ENCODE measurements at places on chromosomes 5 and 9.

DNA sequence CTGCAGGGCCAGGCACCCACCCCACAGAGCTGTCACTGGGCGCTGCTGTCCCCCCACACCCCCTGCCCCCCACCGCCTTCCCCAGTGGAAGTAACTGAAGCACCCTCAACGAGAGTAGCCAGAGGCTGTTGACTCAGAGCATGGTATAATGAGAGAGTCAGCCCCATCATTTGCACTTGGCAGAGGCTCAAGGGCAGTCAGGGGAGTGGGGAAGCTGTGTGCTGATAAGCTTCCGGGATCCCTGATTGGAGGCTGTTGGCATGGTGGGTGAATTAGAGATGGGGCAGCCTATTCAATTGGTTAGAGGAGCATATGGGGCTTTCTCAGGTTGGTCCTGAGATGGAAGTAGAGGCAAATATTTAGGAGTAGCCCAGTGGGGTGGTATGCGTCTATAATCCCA, 77.1 kb upstream of the GOLM1 start:
- peak; percentile 3 for DNase-seq

- DNase-seq = no peak
Measured at GRCh38 chr9:121735065-121735792, 83.8 kb downstream of the DAB2IP start.

DNA sequence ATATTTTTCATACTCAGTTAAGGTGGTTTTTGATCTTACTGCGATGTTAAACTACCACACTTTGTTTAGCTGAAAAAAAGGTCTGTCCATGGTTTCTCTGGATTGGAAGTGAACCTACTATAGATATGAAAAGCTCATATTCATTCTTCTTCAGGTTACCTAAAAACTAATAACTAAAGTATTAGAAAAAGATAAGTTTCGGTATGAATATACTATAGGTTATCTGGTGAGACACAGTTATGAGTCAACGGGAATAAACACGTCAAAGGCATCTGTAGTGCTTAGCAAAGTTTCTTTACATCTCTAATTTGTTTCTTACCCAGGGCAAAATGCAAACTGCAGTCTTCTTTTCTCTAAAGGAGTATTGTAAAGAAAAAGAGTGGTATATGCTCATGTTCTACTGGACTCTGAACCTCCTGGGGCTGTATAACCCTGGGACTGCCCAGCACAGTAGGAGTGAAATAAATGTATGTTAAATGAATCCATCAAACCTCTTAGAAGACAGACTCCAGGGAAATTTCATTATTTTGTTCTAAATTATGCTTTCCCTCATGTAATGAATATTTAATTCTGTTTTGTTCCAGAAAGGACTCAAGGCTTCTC, 521.9 kb downstream of the PDE4D start:
- no peak for DNase-seq

GRCh38 chr9:6133346-6134063, 82.1 kb upstream of the IL33 start:
- no peak for DNase-seq

- no peak for DNase-seq
Measured at GRCh38 chr9:92650839-92651621, 18.9 kb downstream of the IPPK start.

GRCh38 chr9:131608493-131609037, 63.2 kb downstream of the PRRT1B start:
- no peak for DNase-seq

- DNase-seq = no peak
Measured at GRCh38 chr5:172840432-172841154, 6.5 kb downstream of the ERGIC1 start.

DNA sequence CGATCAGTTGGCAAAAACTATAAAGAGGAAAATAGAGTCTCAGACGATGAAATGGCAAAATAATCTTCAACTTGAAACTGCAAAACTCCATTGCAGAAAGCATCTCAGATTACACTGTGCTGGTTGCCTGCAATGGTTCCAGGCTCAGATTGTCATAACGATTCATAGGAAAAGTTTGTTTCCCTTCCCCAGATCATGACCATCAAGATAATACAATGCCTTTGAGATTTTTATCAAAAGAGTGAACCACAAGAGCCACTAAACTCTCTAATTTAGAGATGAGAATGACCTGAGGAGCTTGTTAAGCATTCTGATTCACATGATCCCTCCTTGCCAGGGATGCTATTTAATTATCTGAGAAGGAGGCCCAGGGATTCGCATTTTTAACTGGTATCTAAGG, 52.6 kb upstream of the ITGA1 start:
- no peak for DNase-seq

GRCh38 chr5:145050181-145050580, 785.0 kb downstream of the PRELID2 start:
- no peak for DNase-seq

DNA sequence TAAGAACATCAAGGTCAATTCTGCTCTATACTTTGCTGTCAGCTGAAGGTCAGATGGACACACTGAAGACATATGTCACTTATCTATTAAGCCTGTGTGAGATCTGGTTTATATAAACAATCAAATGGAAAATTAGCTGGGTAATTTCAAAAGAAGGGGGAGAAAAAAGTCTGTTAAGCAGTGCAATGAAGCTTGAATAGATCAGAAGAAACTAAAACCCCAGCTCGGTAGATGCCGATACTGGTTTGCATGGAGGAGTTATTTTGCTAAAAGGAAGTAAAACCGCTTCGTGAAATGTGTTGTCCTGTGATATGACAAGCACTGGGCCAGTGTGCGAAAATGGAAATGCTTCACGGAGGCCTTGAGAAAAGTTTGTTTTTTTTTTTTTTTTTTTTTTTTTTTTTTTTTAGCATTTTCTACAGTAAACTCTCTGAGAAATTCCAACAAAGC, 148.8 kb downstream of the MEF2C start:
- DNase-seq = no peak

DNA sequence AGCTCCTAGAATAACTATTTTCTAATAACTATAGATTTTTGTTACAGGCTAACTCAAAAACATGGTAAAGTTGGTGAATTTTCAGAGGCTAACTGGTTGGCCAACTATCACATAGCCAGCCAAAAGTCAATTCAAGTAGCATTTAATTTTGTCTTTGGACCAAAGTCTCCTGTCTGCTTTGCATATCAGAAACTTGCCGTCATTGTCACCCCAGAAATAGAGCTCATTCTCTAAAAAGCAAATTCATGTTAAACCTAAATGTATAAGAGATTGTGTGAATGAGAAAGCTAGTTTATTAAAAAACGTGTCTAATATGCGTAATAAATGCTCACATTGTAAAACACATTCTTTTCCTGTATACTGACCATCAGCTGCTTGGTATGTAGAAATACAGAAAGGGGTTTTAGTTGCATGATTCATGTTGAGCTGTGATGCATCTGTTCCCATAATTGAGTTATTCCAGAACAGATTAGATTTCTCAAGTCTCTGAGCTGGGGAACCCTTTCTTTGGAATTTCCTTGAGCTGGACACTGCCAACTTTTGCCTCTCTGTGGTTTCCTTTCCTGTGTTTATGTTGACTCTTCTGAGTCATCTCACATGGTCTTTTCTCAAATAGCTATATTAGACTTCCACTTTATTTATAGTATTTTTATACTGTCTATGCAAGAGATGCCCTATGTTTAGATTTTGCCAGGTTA, 7.3 kb downstream of the SRFBP1 start:
- no peak for DNase-seq

GRCh38 chr5:33398501-33398900, 42.3 kb upstream of the TARS1 start:
- DNase-seq = no peak

DNA sequence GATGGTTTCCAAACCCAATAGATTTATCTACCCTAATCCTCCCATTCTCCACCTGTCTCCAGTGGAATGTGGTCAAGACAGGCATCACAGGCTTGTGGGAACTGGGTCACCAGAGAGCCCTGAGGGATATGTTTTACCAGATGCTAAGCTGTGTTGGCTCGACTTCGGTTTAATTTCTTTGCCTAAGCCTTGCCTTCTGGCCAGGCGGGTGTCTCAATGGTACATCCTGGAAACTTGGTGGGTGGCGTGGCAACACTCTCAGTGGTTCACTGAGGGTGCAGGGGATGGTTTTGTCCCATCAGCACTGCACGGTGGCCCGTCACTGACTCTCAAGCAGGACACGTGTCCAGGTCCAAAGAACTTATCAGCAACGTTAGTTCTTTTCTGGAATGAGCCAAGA, 192.2 kb downstream of the TENT4A start:
- no peak for DNase-seq

DNA sequence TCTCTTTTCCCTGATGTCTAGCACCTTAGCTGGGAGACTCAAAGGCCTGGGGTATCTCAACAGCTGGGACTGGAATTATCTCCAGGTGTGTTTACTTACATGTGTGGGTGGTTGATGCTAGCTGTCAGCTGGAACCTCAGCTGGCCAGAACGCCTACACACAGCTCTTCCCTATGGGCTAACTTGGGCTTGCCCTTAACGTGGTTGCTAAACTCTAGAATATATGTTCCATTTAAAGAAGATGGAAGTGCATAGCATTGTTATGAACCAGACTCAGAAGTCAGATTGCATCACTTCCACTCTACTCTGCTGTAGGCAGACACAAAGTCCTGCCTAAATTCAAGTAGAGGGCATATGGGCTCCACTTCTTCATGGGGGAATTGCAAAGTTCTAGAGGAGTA, 29.3 kb downstream of the SGCD start:
- DNase-seq = no peak

GRCh38 chr5:41776435-41776834, 93.8 kb downstream of the OXCT1 start:
- no peak for DNase-seq

DNA sequence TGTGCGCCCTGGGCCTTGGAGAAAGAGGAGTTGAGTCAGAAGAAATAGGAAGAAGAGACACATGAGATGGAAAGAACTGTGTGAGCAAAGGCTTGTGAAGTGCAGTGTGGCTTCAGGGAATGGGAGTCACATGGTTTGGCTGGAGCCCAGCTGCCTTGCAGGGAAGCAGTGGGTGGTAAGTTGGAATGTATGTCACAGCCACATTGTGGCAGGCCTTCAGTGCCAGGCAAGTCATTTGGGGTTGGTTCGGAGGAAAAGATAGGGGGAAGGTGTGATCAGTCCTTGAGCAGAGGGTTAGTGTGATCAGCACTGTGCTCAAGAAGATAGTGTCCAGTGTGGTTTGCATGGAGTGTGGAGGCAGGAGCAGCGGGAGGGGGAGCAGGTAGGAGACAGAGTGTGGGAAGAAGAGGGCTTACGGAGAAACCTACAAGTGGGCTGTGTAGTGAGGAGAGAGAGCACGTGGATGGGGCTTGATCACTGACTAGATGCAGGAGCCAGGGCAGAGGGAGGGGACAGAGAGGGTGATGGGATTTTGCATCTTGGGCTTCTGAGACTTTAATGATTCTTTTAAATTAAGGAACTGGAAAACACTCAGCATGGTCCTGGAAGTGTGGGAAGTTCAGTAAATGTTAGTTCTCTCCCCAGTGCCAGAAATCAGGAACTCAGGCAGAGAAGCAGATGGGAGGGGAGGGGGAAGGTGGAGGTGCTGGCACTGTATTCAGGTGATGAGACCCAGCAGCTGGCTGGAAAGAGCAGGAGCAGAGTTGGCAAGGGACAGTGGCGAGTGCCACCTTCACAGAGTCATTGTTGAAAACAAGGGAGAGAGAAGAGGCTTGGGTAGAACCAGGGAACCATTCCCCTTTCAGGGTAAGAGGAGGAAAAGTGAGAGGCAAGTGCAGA, 46.6 kb downstream of the ARHGAP26 start:
- DNase-seq = no peak

- no peak for DNase-seq
Measured at GRCh38 chr9:112784020-112784785, 33.6 kb downstream of the SNX30 start.

DNA sequence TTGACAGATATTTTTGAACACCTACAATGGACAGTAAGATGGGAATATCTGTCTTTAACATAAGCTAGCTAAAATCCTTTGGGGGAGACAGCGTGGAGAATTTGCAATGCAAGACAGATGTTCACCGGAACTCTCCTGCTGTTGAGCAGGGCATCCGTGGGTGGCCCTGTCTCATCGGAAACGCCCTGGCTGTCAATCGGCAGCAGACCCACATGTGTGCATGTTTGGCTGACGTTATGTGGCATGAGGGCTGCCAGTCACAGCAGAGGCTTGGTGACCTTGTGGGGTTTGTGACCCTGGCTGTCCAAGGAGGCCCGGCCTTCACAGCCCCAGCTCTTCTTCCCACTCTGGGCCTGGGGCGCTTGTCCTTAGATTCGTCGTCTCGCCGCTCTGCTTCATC, 129.7 kb upstream of the OTULINL start:
- DNase-seq = no peak

- no peak for DNase-seq
Measured at GRCh38 chr5:148912714-148913398, 86.4 kb downstream of the ADRB2 start.

- no peak for DNase-seq
Measured at GRCh38 chr5:159669559-159669958, 246.7 kb upstream of the ADRA1B start.

DNA sequence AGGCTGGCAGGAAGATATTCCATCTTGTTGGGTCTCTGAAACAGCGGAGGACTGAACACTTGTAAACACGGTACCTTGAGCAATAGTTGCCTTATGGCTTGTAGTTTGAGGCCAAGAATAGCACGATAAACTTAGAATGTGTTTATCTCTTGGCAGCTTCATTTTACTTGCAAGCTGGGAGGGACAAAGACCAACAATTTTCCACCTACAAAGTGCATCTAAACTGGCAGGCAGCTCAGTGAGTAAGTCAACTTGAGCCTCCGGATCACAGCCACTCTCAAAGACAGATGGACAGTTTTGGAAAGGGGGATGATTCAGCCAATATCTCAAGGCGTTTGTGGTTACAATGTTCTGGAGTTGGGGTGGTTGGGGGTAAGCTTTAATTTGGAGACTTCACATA, 652.6 kb downstream of the CETN3 start:
- no peak for DNase-seq

- DNase-seq = no peak
Measured at GRCh38 chr9:89442501-89442978, 55.4 kb downstream of the SEMA4D start.

DNA sequence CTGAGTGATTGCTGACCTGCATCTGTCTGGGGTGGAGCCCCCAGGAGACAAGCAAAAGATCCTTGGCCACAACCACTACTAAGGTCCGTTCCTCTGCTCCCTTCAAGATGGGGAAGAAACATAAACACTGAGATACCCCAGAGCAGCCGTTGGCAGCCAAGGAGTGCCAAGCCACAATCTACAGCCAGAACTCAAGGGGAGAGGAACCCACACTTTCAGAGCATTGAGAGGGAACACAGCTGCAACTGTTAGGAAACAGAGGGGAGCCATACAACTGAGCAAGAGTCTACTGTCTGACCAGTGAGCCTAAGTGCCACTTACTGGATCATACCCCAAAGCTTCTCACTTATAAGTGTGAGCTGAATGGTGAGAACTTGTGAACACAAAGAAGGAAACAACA, 44.6 kb upstream of the ADRB2 start:
- no peak for DNase-seq

DNA sequence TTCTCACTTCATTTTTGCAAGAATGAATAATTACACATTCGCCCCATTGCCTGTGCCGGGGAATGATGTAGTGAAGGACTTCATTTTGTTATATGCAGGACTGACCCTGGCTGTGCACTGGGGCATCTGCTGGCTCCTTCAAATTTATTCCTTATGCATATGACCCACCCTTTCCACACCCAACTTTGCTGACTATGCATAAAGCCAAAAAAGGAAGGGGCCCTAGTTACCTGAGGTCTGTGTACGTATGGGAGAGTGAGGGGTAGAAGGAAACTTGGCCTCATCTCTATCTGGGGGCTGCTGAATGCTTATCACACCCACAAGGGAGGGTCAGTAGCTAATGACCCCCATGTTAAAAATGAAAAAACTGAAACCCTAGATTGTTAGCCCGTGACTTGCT, 259.6 kb downstream of the SMARCA2 start:
- no peak for DNase-seq
